A549 treated with RU486 at 1 μM for 4 hours (cell line): ENCODE measurements at places on chromosomes 5 and 9. TPM values are rescaled to one million over a fixed set of nuclear protein-coding genes. Genes with fewer than 3 reads are reported as not detected.

Gene NR4A3
- 1.1 to 3.5 TPM (median 2.6 TPM) in 5 replicates for total RNA-seq

Gene RNF130
- total RNA-seq: 34.7 to 44.7 TPM (median 41.7 TPM) in 5 replicates

Gene TLX3
- not detected in 5 replicates for total RNA-seq

Gene ADGRD2
- total RNA-seq: not detected in 5 replicates

Gene IL4
- total RNA-seq: not detected in 5 replicates

Gene PLPP7
- not detected in 5 replicates for total RNA-seq

Gene NUDCD2
- total RNA-seq: 30.7 to 38.5 TPM (median 36.6 TPM) in 5 replicates

Gene PLGRKT
- 20.0 to 31.6 TPM (median 24.3 TPM) in 5 replicates for total RNA-seq

Gene ARID3C
- total RNA-seq: 0.07 to 0.17 TPM (median 0.13 TPM) in 3 of 5 replicates, not detected in the others
